Left lung (tissue), 14 donors: ENCODE measurements at places on chromosomes 5 and 9. TPM values are rescaled to one million over a fixed set of nuclear protein-coding genes. Genes with fewer than 3 reads are reported as not detected.

The RPL12 gene
- polyA plus RNA-seq, result 1,740 TPM

The NTRK2 gene
- 1.4 TPM for polyA plus RNA-seq

The OR1J2 gene
- not detected for polyA plus RNA-seq

The SEMA4D gene
- 20.0 TPM for polyA plus RNA-seq

The SMIM33 gene
- polyA plus RNA-seq, result 0.06 TPM

The PTCD2 gene
- polyA plus RNA-seq, result 10.0 TPM

The PFN3 gene
- polyA plus RNA-seq, result not detected

The LRRC19 gene
- 0.49 TPM for polyA plus RNA-seq

The FST gene
- 0.71 TPM for polyA plus RNA-seq

The PCDHA2 gene
- polyA plus RNA-seq, result 0.37 TPM

The CD14 gene
- polyA plus RNA-seq, result 21.0 TPM

GRCh38 chr5:61534481-61535267 lies 202.6 kb downstream of the ZSWIM6 start:
- DNase-seq, result no peak

GRCh38 chr5:72152545-72152944 lies 45.3 kb downstream of the MAP1B start:
- no peak for DNase-seq

DNA sequence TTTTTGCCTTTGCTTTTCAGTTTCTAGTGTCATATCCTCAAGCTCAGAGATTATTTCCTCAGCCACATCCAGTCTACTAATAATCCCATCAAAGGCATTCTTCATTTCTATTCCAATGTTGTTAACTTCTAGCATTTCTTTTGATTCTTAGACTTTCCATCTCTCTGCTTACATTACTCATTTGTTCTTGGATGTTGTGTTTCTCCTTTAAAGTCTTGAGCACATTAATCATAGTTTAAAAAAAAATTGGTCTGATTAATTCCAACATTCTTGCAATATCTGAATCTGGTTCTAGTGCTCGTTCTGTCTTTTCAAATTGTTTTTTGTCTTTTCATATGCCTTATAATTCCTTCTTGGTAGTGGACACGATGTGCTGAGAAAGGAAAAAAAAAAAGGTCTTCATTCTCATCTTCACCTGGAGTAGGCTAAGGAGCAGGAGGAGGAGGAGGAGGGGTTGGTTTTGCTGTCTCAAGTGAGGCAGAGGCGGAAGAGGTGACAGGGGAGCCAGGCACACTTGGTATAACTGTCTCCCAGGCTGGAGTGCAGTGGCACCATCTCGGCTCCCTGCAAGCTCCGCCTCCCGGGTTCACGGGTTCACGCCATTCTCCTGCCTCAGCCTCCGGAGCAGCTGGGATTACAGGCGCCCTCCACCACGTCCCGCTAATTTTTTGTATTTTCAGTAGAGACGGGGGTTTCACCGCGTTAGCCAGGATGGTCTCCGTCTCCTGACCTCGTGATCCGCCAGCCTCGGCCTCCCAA lies 16.3 kb downstream of the PRXL2C start:
- DNase-seq, result no peak

GRCh38 chr5:14706615-14707021 lies 42.1 kb downstream of the OTULIN start:
- DNase-seq, result no peak

DNA sequence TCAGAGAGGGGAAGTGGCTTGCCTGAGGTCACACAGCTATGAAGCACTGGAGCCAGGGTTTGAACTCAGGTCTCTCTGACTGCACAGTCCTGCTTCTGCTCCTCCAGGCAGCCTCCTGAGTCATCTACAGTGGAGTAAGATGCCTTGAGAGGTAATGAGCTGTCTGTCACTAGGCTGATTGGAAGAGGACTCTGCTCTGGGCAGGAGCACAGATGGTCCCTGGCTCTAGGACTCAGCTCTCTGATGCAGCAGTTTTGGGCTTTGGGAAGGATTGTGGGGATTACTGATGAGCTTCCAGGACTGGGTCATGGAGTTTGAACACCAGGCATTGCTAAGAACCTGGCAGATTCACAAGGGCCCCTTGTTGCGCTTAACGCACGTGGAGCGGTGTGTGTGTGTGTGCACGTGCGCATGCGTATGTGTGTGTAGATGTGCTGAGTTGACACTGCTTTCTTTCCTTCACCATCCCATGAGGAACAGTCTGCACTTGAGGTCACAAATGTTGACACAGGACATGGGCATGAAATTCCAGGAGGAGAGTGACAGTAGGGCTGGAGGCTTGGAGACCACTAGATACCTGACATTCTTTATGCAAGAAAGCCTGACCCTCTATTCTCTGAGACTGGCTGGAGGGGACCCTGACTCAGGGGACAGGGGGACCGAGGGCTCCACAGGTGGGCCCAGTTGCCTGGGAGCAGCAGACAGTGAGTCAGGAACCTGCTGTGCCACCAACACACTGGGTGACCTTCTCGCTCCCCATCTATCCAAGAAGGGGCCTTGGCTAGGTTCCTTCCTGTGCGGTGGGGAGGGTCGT lies 170.5 kb downstream of the RGS3 start:
- DNase-seq, result peak; percentile 27

- no peak for DNase-seq
Observed at GRCh38 chr9:113519426-113520108, 56.0 kb downstream of the RGS3 start.

DNA sequence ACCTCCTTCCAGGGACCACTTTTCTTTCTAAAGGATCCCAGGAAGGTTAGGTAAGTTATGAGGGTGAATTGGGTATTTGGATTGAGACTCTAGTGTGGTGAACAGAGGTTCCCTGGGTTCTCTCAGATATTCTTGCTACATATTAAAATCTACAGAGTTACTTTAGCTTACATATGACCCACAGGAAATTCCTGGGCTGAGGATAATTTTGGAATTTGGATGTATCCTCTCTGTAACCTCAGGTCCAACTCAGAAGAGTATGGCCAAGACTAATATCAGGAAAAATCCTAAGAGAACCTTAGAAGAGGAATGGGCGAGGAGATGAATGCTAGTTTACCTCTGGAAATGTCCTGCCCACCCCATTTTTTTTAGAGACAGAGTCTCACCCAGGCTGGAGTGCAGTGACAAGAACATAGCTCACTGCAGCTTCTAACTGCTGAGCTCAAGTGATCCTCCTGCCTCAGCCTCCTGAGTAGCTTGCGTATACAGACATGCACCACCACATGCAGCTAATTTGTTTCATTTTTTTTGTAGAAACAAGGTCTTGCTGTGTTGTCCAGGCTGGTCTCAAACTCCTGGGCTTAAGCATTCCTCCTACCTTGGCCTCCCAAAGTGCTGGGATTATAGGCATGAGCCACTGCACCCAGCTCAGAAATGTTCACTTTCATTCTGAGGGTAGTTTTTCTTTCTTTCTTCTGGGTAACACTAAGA lies 196.4 kb downstream of the ARHGEF28 start:
- no peak for DNase-seq

DNA sequence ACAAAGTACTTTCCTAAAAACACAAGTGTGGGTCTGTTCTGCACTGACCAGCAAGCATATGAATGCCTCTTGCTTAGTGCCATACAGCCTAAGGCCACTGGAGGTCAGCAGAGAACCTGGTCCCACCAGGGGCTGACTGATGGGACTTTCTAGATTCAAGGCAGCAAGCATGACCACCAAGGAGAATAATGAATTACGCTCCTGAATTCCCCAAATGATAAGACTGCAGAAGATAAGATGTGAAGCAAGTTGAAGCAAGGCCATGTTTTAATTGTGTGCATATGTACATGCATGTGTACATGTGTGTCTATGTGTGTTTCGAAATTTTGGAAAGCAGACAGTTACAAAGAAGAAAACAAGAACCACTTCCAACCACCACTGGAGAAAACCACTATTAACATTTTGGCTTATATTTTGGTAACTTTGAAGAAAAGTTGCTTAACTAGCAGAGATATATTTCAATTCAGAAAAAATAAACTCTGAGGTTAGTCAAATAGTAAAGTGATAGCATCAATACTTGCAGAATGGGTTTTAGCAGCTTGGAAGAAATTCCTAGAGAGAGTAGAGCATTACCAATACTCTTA lies 70.5 kb downstream of the ERP44 start:
- DNase-seq, result peak; percentile 59

DNA sequence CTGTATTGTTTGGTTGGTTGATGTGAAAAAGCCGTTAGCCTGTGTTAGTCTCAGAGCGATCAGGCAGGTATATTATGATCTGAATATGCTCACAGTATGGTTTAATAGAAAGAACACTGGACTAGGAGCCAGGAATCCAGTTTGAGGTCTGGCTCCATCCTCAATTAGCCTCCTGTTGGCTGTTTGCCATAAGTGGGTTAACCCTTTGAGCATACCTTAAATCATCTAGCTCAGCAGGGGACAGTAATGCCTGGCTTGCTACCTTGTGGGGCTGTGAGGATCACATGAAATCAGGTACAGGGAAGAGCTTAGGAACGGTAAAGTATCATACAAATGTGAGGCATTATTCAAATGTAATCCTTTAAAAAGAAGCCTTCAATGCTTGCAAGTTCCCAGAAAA lies 104.7 kb downstream of the CMYA5 start:
- DNase-seq, result no peak

- no peak for DNase-seq
Observed at GRCh38 chr9:114027159-114027862, 50.8 kb downstream of the AMBP start.

- DNase-seq, result no peak
Observed at GRCh38 chr5:169778622-169779596, 141.8 kb downstream of the DOCK2 start.

DNA sequence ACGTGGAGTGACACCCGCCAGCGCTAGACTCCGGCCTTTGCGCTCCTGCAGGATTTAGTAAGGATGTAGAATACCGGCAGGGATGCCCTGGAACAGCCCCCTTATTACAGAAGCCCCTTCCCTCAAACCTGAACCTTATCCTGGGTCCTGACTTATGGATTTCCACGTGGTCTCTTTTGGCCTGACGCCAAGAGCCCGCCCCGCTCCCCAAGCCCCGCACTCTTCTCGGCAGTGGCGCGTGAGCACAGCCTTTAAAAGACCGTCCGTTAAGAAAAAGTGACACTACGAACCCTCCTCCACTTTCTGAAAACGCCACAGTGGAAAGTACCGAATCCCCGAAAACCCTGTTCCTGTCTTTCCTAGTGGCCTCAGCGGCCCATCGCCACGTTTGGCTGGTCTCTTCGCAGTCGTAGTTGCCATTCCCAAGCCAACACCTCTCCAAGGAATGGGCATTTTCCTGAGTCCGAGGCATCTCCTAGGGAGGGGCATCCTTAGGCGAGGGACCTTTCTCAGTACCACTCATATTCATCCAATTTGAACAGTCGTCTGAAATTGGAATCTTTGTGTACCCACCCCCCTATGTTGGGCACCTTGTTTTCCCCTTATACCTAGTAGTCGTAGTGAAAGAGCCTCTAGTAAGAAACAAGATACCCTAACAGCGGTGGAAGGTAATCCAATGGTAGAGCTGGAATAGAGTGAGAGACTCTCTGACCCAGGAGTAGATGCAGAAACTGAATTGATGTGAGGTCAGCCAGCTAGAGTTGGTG lies 732 bp upstream of the MCIDAS start:
- DNase-seq, result no peak

DNA sequence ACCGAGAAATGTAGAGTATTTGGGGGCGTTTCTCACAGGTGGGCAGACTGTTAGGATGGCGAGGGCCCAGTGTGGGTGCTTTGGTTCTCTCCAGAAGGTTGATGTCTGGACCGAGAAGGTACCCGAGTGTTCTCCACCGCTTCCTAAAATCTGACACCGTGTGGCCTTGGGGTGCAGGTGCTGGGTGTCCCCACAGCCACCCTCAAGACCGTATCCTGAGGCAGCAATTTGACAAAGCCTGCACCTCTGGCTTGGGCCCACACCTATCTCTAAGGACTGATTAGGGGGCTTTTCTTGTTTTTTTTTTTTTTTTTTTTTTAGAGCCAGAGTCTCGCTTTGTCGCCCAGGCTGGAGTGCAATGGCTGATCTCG lies 1.3 kb downstream of the PPP1R26 start:
- DNase-seq, result no peak

DNA sequence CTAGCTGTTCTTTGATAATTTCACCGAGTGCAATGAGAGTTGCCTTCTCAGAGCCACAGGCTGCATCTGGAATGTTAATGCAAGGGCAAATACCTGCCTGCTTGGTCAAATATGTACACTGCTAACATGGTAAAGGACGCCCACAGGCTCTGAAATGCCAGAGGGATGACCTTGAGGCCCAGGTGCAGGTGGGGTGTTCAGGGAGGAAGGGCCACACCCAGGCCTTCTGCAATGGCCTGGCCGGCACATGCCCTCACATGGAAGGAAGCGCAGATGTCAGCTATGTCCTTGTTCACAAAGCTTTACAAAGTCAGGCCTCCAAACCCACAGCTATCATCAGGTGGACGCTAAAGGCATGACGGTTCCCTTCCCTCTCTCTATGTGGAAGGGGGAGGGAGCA lies 48.6 kb downstream of the HRH2 start:
- DNase-seq, result no peak

DNA sequence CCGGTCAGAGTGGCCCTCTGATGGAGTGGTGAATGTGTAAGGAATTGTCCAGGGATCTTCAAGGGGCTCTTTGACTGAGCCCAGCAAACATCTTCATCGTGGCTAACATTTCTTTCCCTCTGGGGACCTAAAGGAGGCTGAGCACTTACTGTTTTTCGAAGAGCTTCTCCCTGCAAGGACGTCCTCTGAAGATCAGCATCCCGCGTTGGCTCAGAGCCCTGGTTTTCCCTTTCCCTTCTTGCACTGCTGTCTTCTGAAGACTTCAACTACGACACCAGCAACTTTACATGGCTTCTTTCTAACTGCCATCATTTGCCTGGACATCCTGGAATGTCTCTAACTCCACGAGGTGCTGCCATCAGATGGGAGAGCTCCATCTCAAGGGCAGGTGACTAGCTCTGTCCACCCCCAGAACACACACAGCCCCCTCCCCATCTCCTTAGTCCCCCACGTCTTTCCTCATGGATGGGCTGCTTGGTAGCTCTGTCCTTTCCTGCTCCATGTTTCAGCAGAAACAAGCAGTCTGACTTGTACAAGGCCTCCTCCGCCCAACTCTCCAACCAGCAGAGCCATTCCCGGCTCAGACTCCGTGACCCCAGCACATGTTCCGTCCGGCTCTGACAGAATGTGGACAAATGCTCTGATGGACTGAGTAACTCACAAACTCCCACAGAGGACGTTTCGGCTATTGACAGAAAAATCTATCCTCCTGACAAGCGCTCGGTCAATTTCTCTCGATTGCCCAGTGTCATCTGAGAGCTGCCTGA lies 17.1 kb downstream of the SHB start:
- no peak for DNase-seq

- no peak for DNase-seq
Observed at GRCh38 chr9:125525921-125526631, 180.9 kb downstream of the MAPKAP1 start.

- peak; percentile 62 for DNase-seq
Observed at GRCh38 chr5:179317411-179318220, 27.6 kb downstream of the ADAMTS2 start.
